Uterus (tissue), 4 donors: ENCODE measurements at places on chromosomes 4 and X. TPM values are rescaled to one million over a fixed set of nuclear protein-coding genes. Genes with fewer than 3 reads are reported as not detected.

The TXK gene
- 1.3 TPM for total RNA-seq

The NAT8L gene
- total RNA-seq, result 0.27 TPM

The GSX2 gene
- not detected for total RNA-seq

The MAGEA2 gene
- total RNA-seq, result not detected

The LAGE3 gene
- 13.1 TPM for total RNA-seq

The ZMYM3 gene
- 36.4 TPM for total RNA-seq

The ADAM29 gene
- not detected for total RNA-seq

The STOX2 gene
- total RNA-seq, result 18.2 TPM

The VSIG4 gene
- total RNA-seq, result 18.9 TPM

GRCh38 chr4:59537246-59537886, 1662.8 kb upstream of the ADGRL3 start:
- no peaks in the 10 kb centered on the region for H3K27me3 ChIP-seq
- no peak overlapping the region for H3K27ac ChIP-seq
- DNase-seq, result no peak
- H3K4me1 ChIP-seq, result no peaks in the 10 kb centered on the region

- H3K36me3 ChIP-seq, result no peaks in the 10 kb centered on the region
- H3K4me3 ChIP-seq, result no peak overlapping the region
- DNase-seq, result no peak
- H3K27ac ChIP-seq, result no peak overlapping the region
Observed at GRCh38 chr4:109315818-109316217, 13.4 kb upstream of the COL25A1 start.

- peak overlapping the region; percentile 95 for H3K27ac ChIP-seq
- H3K36me3 ChIP-seq, result no peaks in the 10 kb centered on the region
- DNase-seq, result no peak
- H3K27me3 ChIP-seq, result no peaks in the 10 kb centered on the region
Observed at GRCh38 chrX:23783589-23784469, 856 bp downstream of the SAT1 start.

- H3K27me3 ChIP-seq, result no peaks in the 10 kb centered on the region
- no peak overlapping the region for H3K4me3 ChIP-seq
- no peaks in the 10 kb centered on the region for H3K4me1 ChIP-seq
- H3K27ac ChIP-seq, result no peak overlapping the region
- DNase-seq, result no peak
- H3K36me3 ChIP-seq, result no peaks in the 10 kb centered on the region
Observed at GRCh38 chrX:46256875-46257274, 288.3 kb downstream of the ZNF674 start.

- H3K27me3 ChIP-seq, result no peaks in the 10 kb centered on the region
- no peak overlapping the region for H3K4me3 ChIP-seq
- peaks cover 6% of the 10 kb centered on the region for H3K4me1 ChIP-seq
Observed at GRCh38 chr4:38160487-38161207, 200.4 kb downstream of the PTTG2 start.

DNA sequence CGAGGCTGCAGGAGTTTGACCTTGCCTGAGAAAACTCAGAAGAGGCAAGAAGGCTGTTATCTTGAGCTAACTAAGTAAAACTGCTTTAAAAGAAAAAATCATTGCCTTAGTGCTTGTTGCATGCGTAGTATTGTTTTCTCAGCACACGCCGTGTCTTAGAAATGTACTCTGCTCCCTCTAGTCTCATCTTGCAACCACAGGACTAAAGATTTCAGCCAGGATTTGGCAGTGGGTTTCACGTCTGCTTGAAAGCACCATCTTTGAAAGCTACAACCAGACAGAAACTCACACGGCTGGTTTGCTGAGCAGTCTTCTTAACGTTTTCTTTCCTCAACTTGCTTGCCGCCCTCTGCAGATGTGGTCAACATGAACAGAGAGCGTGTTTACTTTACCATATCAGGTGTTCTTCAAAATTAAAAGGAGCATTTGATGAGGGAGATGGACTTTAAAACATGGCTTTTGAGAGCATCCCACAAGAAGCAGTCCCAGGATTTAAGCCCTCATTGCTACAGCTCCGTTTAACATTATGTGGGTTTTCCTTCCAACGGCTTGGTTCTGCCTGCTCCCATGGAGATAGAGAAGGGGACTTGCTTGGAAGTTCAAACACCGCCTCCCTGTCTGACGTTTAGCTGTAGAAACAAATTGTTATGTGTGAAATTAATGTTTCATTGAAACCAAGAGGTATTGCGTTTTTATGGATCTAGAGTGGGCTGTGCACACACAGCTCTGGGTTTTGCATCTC, 3.4 kb downstream of the SORCS2 start:
- H3K36me3 ChIP-seq, result no peaks in the 10 kb centered on the region
- H3K27ac ChIP-seq, result no peak overlapping the region
- peak; percentile 10 for DNase-seq
- peaks cover 6% of the 10 kb centered on the region for H3K4me1 ChIP-seq

DNA sequence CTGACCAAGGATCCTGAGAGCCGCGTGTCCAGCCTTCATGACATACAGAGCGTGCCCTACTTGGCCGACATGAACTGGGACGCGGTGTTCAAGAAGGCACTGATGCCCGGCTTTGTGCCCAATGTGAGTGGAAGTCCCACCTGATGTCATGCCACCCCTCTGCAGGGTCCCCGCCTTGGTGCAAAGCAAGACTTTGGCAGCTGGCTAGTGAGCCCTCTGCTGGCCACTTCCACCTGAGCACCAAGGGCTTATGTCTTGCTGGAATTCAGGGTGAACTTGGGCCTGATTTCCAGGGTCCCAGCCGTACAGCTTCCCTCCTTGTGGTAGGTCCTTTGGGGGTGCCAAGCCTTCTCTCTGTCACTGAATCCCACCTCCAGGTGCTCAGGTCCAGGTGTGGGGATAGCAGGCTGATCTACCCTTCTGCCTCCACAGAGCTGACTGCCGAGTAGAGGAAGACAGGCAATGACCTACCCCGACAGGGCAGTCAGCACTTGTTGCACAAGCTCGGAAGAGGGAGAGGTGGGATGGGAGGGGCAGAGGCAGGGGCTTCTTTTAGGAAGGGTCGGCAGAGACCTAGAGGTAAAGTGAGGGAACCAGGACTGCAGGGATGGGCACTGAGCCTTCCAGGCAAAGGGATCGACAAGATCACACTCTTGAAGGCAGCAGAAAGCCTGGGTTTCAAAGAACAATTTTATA, 248.1 kb downstream of the EVC2 start:
- H3K27ac ChIP-seq, result no peak overlapping the region
- H3K4me3 ChIP-seq, result no peak overlapping the region
- H3K27me3 ChIP-seq, result no peaks in the 10 kb centered on the region
- no peaks in the 10 kb centered on the region for H3K36me3 ChIP-seq
- H3K4me1 ChIP-seq, result no peaks in the 10 kb centered on the region
- DNase-seq, result no peak

DNA sequence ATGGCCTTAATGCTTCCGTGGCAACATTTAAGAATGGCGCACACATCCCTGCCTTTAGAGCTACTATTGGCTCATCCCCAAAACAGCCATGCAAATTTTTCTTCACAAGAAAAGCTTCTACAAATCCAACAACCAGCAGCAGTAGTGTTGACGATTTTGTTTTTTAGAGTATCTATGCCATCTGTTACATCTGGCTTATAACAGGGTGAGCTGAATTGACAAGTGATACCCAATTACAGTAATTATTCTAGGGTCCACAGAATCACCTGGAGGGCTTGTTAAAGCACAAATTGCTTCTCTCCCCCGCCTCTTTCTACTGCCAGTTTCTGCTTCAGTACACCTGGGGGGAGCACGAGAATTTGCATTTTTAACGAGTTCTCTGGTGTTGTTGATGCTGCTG, 34.1 kb downstream of the DCHS2 start:
- no peak overlapping the region for H3K4me3 ChIP-seq
- no peaks in the 10 kb centered on the region for H3K4me1 ChIP-seq
- no peaks in the 10 kb centered on the region for H3K36me3 ChIP-seq
- no peak for DNase-seq

- H3K36me3 ChIP-seq, result no peaks in the 10 kb centered on the region
- no peaks in the 10 kb centered on the region for H3K27me3 ChIP-seq
- H3K27ac ChIP-seq, result no peak overlapping the region
- no peaks in the 10 kb centered on the region for H3K4me1 ChIP-seq
Observed at GRCh38 chr4:1842339-1842895, 13.5 kb downstream of the LETM1 start.

DNA sequence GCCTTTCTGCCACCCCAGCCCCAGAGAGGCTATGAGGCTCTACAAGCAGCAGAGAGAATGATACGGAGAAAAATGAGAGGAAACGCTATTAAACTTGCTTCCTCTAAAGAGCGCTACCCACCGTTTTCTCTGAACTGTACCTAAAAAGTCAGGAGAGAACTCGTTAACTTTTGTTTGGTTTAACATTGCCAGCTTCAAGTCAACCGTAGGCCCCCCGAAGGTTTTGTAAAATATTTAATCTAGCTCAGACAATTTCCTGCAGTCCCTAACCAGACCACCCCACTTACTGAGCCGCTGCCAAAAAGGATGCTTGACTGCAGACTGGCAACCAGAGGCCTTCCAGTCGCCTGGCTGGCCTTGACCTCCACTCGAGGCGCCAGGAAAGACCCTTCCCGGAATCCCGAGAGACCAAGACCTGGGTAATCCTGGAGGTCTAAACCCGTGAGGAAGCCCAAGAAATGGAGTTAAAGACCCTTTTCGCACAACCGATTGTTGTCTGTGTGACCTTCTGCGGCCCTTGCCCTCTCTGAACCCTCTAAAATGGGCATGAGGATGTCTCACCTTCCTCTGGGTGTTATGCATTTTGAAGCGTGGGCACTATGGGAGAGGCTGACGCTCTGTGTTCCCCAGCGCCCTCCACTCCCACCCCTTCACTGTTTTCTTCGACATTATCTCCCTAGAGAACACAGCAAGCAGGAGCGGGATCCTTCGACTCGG, 86.3 kb downstream of the BCOR start:
- no peaks in the 10 kb centered on the region for H3K4me1 ChIP-seq
- H3K27me3 ChIP-seq, result no peaks in the 10 kb centered on the region
- peak overlapping the region; percentile 84 for H3K27ac ChIP-seq
- H3K4me3 ChIP-seq, result no peak overlapping the region
- H3K36me3 ChIP-seq, result no peaks in the 10 kb centered on the region
- no peak for DNase-seq

GRCh38 chr4:100826808-100827548, 309.2 kb upstream of the EMCN start:
- no peak overlapping the region for H3K4me3 ChIP-seq
- no peak for DNase-seq
- no peak overlapping the region for H3K27ac ChIP-seq
- H3K4me1 ChIP-seq, result no peaks in the 10 kb centered on the region
- H3K36me3 ChIP-seq, result no peaks in the 10 kb centered on the region

GRCh38 chrX:23557070-23557469, 110.2 kb upstream of the PRDX4 start:
- H3K4me1 ChIP-seq, result no peaks in the 10 kb centered on the region
- H3K36me3 ChIP-seq, result no peaks in the 10 kb centered on the region
- no peak for DNase-seq
- no peak overlapping the region for H3K4me3 ChIP-seq
- H3K27ac ChIP-seq, result no peak overlapping the region

DNA sequence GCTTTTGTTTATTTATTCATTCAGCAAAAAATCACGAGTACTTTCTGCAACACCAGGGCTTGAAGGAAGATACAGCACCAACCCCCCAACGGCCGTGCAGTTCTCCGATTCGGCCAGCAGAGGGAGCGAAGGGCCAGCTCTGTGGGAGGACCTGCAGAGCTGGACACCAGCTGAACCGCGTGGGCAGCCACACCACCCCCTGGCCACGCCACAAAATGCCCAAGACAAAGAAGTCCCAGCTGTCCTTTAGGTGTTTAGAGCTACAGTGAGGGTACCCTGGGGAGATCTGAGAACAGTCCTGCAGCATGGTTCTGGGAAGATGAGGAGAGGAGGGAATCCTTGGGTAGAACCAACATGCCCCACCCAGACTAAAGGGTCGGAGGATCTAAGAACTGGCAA, 83.1 kb downstream of the RELL1 start:
- no peak overlapping the region for H3K27ac ChIP-seq
- peak; percentile 77 for DNase-seq
- H3K36me3 ChIP-seq, result no peaks in the 10 kb centered on the region
- H3K27me3 ChIP-seq, result no peaks in the 10 kb centered on the region
- no peak overlapping the region for H3K4me3 ChIP-seq
- H3K4me1 ChIP-seq, result no peaks in the 10 kb centered on the region

DNA sequence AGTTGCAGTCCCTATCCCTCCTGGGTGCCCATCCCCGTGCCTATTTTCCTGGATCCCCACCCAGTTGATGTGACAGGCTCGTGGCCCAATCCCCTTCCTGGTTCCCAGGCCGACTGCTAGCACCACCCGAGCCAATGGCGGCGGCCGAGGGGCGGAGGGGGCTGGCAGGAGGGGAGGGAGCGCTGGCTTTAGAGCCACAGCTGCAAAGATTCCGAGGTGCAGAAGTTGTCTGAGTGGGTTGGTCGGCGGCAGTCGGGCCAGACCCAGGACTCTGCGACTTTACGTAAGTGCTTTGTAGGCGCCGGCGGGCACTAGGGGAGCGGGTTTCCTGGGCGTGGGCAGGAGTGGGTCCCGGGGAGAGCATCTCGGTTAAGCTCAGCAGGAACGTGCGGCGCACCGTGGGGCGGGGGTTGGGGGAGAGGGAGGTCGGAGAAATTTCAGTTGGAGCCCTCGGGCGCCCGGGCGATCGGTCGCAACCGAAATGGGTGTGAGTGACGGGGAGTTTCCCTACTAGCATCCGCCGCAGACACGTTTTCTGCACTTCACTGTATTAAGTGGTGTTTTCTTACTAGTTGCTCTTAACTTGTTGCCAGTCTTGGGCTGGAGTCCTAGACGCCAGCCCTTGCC, at the start of gene PLS3:
Gene PLS3 (plus strand): TSS at position 197 of the 627 bp plus-strand sequence. CDS start 49,077 bp downstream, outside the sequence.
- no peaks in the 10 kb centered on the region for H3K36me3 ChIP-seq
- H3K4me3 ChIP-seq, result peak within 1 kb of the TSS; percentile 61
- no peaks in the 10 kb centered on the region for H3K27me3 ChIP-seq
- H3K27ac ChIP-seq, result peak within 1 kb of the TSS; percentile 86
- H3K4me1 ChIP-seq, result no peaks in the 10 kb centered on the region

DNA sequence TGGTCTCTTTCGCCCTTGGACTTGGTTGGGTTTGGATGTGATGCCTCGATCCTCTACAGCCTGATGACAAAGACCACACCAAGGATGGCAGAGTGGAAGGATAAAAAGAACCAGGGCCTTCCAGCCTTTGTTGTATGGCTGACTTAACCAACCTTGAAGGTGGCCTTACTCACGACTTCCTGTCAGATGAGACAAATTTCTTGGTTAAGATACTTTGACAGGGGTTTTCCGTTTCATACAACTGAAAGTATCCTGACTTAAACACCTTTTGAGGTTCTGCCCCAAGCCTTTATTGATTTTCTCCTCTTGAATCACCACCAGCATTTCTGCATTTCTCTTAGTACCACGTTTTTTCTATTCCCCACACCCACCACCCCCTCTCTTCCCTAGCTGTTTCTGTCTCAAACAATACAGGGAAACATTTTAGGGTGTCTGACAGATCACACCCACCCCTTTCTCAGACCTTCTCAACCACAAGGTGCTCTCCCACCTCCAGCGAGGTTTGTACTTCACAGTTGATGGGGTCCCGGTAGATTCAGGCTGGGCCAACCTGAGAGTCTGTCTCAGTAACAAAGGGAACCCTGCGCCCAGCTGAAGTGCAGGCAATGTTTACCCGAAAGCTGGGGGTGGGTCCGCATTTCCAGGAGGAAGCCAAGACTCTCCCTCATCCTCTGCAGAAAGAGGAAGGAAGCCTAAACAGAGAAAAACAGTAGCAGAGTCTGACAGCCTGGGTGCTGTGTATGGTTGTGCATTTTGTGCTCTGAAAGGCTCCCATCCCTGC, 5.0 kb upstream of the TSPAN5 start:
- no peak overlapping the region for H3K4me3 ChIP-seq
- no peaks in the 10 kb centered on the region for H3K36me3 ChIP-seq
- H3K4me1 ChIP-seq, result no peaks in the 10 kb centered on the region
